Activated CD8-positive, alpha-beta memory T cell treated with anti-CD3 and anti-CD28 coated beads, Interleukin-2, amount 50 U/mL, for 48 hours (primary cell): ENCODE measurements at places on chromosomes 3 and 15.

DNA sequence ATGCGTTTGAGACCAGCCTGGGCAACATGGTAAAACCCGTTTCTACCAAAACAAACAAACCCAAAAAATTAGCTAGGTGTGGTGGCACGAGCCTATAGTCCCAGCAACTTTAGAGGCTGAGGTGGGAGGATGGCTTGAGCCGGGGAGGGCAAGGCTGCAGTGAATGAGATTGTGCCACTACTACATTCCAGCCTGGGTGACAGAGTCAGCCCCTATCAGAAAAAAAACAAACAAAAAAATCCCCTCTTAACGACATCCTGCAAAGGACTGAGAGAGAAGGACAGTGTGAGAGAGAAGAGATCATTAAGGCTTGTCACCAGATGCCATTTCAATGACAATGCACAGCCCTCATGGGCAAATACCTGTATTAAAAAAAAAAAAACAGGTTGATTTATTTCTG is 266.7 kb upstream of the ATP10A start:
- no peak for DNase-seq

DNA sequence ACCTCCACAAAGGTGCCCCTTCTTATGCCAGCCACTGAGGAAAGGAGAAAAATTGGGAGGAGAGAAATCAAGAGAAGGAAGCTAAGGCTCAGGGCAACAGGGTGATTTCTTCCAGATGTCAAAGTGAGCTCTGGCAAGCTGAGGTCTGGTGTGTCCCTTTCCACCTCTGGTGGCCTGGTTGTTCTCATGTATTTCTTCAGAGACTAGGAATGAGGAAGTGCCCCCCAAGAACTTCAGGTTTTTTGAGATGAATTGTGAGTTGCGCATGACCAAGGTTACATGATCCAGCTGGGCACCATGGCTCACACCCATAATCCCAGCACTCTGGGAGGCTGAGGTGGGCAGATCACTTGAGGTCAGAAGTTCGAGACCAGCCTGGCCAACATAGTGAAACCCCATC is 5.6 kb downstream of the RAB6B start:
- no peak for DNase-seq

GRCh38 chr3:108301695-108302404 is 5.5 kb downstream of the HHLA2 start:
- DNase-seq, result no peak

DNA sequence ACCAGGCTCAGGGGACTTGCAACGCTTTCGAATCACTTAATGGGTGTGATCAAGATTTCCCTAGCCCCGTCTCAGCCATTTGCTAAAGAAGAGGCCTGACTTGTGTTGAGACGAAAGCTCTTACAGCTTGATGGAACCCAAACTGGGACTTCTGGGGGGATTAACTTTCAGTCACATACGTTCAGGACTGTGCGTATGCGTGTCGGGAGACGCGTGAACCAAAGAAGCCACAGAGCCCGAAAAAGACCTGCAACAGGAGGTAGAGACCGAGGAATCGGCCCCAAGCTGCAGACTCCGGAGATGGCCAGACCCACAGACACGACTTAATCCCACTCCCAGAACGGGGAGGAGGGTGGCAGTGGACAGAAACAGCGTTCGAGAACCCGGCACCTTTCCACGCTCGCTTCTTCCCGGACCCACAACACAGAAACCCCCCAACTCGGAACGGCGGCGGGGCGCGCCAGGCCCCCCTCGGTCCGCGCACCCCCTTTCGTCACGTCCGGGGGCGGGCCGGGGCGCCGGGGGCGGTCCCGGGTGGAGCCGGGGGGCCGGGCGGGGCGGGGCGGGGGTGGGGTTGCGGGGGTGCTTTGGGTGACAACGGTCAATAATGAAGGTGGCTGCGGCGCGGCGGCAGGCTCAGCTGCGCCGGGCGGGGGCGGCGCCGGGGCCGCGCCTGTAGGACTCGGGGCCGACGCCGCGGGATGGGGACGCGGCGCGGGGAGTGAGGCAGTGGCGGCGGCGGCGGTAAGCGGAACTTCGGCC is at the start of gene ATP11B:
TSS of gene ATP11B (plus strand) at position 604 of the 762 bp plus-strand sequence. CDS start 256 bp downstream, outside the sequence.
- peak; percentile 90 for DNase-seq

GRCh38 chr15:33454996-33455395 is 144.2 kb downstream of the RYR3 start:
- DNase-seq, result no peak

GRCh38 chr3:16448639-16449070 is 64.8 kb downstream of the RFTN1 start:
- peak; percentile 73 for DNase-seq

DNA sequence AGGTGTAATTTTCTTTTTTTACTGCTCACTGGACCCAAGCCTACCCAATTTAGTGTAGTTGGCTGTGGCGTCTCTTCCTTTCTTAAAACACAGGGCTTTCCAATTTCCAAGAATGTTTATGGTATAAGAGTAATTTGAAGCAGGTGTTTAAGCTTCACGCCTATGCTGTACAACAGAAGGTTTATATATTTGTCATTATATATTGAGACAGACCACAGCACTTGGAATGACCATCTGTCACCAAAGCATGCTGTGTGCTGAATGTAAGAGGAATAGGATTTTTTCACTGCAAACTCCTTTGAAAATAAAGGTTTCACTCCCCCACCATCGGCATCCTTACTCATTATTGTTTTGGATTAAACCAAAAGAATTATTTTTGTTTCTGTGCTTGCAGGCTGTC is 325.7 kb downstream of the OTOL1 start:
- no peak for DNase-seq

- no peak for DNase-seq
Observed at GRCh38 chr3:34260271-34261000, 462.0 kb downstream of the PDCD6IP start.

DNA sequence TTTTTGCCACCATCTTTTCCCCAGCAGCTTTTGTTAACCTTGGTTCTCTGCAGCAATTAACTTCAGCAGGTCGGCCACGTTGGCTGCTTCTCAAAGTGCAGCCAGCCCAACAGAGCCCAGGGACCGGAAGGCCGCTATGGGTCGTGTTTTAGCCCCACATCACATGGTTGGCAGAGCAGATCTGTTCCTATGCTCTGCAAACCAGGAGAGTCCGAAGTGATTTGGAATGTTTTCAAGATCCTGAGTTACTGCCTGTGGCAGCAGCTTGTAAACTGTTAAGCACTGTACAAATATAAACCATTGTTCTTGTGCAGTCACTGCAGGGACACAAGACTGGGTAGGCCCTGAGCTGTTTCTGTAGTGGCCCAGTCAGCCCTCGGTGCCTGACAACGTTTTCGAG is 69.6 kb upstream of the MYZAP start:
- DNase-seq, result no peak

DNA sequence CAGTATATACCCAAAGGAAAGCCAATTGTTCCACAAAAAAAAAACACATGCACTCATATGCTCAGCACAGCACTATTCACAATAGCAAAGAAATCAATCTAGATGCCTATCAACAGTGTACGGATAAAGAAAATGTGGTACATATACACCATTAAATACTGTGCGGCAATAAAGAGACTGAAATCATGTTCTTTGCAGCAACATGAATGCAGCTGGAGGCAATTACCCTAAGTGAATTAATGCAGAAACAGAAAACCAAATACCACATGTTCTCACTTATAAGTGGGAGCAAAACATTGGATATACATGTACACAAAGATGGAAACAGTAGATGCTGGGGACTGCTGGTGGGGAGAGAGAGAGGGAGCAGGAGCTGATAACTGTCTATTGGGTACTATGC is 124.2 kb upstream of the AADACL2 start:
- DNase-seq, result no peak

GRCh38 chr15:96887730-96888129 is 557.2 kb downstream of the NR2F2 start:
- DNase-seq, result no peak

- DNase-seq, result no peak
Observed at GRCh38 chr3:113148284-113148683, 63.1 kb upstream of the BOC start.

- DNase-seq, result no peak
Observed at GRCh38 chr15:88649753-88650551, 11.1 kb downstream of the ISG20 start.

- DNase-seq, result no peak
Observed at GRCh38 chr3:94114666-94115065, 51.8 kb downstream of the NSUN3 start.

GRCh38 chr15:26178640-26179220 is 315.6 kb upstream of the ATP10A start:
- DNase-seq, result no peak

GRCh38 chr15:93417631-93418030 is 328.6 kb upstream of the RGMA start:
- no peak for DNase-seq

DNA sequence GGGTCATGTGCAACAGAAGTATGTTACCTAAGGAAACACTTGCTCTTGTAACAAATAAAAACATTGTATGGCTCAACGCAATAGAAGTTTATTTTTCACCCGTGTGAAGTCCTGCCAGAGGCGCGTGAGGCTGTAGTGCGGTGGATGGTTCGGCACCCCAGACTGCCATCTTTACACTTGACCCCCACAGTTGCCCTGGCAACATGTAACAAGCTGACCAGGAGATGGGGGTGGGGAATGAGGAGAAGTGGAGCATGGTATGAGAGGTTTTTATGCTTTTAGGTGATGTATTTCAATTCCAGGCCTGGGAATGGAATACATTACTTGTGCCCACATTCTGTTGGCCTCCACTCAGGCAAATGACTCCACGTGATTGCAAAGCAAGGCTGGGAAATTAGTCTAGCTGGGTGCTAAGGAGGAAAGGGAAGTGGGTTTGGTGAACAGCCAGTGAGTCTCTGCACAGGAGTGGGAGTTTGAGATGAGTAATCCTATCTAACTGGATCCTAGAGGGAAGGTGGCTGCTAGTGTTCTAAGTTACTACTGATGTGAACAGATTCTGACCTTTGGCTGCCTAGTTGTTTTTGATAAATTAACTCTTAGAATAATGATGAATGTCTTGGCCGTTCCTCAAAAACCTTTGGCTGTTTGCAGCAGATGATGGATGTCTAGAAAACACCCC is 33.8 kb upstream of the GREM1 start:
- DNase-seq, result no peak

DNA sequence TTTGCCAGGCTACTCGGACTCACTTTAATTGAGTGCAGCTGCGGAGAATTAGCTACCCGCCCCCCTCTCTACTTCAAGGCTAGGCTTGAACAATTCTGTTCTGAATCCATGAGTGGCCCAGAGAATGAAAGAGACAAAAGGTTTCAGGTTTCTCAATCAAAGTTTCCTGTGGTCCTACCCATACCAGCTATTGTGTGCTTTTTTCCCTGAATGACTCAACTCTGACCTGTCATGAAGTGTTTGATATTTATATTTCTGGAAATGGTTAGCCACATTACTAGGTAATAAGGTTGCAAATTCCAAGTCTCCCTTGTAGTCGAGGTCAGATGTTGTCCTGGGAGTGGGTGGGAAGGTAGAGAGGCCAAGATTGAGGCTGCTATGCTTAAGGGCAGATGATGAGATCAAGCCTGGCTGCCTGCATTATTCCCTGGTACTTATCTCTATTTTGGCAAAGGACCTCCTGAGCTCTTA is 392.7 kb upstream of the TBL1XR1 start:
- DNase-seq, result no peak

DNA sequence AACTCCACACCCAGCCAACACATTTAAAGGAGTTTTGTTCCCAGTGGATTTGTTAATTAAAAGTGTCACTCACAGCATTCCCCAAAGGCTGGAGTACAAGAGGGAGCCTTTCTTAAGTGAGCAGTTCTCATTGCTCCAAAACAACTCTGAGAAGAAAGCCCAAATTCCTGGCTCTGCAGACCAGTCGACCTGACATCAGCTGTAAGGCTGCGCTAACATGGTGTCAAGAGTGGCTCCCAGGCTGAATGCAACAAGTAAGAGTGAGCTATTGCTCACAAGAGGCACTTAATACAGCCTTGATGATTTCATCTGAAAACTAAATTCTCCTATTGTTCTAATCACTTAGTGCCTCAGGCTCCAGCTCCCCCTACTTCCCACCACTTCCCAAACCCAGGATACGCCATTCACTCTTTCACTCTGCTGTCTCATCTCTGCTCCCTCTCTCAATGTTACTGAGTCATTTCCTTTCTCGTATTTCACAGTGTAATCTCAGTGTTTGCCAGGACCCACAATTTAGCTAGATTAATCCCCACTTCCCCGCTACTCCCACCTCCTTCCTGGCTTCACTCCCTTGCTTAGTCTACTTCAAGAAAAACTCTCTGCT is 81.8 kb downstream of the WWTR1 start:
- DNase-seq, result no peak

GRCh38 chr15:49435174-49435573 is 12.1 kb downstream of the FGF7 start:
- no peak for DNase-seq

DNA sequence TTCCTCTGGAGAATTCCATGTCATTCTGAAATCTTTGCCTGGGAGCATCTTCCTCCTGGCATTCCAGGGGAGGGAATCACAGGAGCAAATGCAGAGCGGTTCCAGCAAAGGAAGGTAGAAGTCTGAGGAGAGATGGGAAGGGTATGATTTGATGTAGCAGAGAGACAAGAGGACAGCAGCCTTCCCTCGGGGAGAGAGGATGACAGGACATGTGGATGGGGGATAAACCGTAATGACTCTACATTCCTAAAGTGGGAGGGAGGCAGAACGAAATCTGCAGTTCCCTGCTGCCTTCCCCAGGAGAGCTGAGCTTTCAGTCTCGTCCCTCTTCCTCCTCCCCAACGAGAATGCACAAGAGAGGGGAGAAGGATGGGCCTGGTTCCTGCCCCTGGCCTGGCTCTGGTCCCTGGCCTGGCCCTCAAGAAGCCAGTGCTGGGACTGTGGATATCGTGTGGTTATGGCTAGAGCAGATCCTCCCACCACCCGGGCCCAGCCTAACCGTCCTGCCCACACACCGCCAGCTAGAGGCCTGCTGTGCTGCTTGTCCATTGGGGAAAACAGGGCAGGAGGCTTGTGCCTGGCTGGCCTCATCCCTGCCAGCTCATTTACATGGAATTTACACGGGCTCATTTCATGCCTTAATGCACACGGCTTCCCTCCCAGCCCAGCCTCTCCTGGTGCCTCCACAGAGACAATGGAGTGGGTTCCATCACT is 26.6 kb downstream of the SEMA7A start:
- no peak for DNase-seq

DNA sequence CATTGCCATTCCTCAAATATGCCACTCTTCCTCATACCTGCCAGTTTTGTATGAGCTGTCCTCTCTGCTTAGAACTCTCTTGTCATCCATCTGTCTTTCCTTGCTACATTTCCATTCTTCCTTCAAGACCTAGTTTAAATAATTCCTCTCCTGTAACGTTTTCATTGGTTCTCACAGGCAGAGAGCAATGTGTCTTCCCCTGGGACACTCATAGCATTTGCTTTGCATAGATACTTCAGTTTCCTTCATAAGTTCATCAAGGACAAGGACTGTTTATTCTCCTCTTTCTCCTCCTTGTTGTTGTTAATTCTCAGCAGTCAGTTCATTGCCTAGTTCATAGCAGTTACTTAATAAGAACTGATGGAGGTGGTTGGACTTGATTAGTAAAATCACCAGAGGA is 10.5 kb downstream of the NR2C2 start:
- DNase-seq, result no peak

- DNase-seq, result no peak
Observed at GRCh38 chr3:194874206-194874605, 188.5 kb downstream of the FAM43A start.

GRCh38 chr3:184696697-184697096 is 15.2 kb downstream of the MAGEF1 start:
- no peak for DNase-seq

- DNase-seq, result no peak
Observed at GRCh38 chr3:44100298-44100695, 141.4 kb upstream of the TOPAZ1 start.
